ENCODE measurements at places on chromosomes 11 and 22.

GRCh38 chr11:57500515-57500914 is 15.0 kb downstream of the SLC43A1 start:
- DNase-seq, result no peak

DNA sequence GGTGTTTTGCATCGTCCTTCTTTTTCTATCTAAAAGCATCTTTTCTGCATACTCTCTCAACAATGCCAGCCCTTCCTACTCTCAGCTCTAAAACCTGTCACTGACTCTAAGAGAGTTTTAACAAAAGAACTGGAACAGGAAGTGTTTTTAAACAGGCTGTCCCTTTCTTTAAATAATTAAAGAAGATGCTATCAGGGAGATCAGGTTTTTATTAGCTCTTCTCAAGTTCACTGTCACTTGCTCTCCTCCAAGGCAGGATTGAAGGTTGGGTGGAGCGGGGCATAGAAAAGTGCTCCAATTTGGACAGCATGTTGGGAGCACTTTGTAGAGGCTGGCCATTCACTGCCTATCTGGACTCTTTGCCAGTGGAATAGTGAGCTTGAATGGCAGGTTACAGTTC is 56.4 kb upstream of the BARX2 start:
- DNase-seq, result no peak

- DNase-seq, result no peak
Observed at GRCh38 chr11:1158681-1159487, 1.1 kb downstream of the MUC5AC start.

- DNase-seq, result no peak
Observed at GRCh38 chr11:63682066-63683021, 1.0 kb downstream of the RTN3 start.

DNA sequence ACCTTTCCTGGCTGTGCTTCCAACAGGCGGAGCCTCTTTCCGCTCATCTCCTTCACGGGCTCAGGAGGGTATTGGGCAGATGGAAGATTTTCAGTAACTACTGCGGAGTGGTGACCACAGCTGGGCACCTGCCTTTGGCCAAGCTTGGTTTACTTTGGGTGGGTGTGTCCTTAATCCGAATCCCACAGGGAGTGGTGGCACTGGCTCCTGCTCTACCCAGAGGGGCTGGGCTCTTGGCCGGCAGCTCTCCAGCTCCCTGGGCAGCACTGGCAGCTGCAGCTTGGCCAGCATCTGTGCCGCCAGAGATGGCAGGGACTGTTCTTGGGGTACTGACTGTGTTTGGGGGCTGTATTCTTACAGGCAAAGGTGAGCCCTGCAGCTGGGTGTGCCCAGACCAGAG is 29.8 kb downstream of the BID start:
- no peak for DNase-seq

GRCh38 chr22:36160499-36160942 is at the start of gene APOL3:
APOL3 (minus strand) TSS chr22:36160755; CDS start chr22:36149055, 11,700 bp downstream.
- peak; percentile 45 for DNase-seq

DNA sequence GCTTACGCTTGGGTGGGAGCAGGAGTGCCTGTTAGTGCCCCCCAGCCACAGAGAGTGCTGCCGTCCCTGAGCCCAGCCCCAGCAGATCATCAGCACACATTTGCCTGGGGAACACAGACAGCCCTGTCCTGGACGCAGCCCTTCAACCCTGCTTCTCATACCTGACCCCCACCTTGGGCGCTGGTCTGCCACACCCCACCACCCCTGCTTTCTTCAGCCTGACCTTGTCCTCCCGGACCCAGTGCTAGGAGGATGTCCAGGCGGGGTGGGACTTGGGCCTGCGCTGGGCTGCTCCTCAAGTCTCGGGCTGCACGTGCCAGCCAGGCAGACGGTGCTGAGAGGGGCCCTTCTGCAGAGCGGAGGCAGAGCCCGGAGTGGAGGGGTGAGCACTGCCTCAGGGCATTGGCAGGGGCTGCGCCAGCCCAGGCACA is 119.2 kb downstream of the KCNQ1OT1 start:
- no peak for DNase-seq

DNA sequence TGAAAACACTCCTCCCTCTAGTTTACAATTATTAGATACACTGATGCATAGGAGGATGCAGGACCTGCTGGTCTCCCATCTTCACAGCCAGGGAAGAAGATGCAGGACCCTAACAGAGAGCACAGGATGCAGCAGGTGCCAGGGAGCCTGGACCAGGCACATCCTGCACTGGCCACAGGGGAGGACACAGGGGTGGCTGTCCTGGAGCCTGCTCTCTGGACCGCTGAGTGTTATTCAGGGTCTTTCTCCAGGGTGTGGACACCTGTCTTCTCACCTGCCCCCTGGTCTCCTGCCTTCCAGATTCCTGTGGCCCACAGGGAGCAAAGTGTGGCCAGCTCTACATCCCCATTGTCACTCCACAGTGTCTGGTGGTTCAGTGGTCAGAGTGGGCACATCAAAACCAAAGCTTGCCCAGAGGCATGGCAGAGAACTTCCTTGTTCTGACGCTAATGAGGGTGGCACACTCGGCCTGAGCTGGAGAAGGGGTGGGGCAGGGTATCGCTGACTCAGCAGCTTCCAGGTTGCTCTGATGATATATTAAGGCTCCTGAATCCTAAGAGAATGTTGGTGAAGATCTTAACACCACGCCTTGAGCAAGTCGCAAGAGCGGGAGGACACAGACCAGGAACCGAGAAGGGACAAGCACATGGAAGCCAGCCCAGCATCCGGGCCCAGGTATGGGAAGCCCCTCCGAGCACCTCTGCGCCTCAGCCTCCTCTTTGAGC is at the start of gene APOBEC3A:
TSS of gene APOBEC3A (plus strand) at position 564 of the 725 bp plus-strand sequence. CDS start at position 647, 83 bp downstream.
- no peak for DNase-seq

GRCh38 chr11:17859552-17859951 is 125.0 kb downstream of the KCNC1 start:
- no peak for DNase-seq

GRCh38 chr11:1387961-1388762 is 1.6 kb upstream of the BRSK2 start:
- DNase-seq, result no peak

GRCh38 chr11:34916843-34917770 is 689 bp downstream of the PDHX start:
- peak; percentile 20 for DNase-seq

DNA sequence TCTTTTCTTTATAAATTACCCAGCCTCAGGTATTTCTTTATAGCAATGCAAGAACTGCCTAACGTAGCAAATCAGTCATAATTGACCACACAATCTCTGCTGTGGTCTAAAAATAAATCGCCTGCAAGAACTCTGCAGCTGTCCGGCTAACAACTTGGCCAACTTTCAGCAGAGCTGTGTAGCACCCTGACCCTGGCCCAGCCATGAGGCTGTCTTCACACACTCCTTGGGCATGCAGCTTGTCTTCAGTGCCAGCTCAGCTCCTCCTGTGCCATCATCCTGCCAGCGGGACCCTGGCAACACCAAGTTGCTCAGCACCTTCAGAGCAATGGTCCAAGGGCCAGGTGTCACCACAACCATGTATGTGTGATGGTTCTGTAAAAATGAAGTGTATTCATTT is 355.6 kb downstream of the OPCML start:
- peak; percentile 21 for DNase-seq

- DNase-seq, result peak; percentile 74
Observed at GRCh38 chr11:106156290-106156937, 79.0 kb downstream of the AASDHPPT start.

DNA sequence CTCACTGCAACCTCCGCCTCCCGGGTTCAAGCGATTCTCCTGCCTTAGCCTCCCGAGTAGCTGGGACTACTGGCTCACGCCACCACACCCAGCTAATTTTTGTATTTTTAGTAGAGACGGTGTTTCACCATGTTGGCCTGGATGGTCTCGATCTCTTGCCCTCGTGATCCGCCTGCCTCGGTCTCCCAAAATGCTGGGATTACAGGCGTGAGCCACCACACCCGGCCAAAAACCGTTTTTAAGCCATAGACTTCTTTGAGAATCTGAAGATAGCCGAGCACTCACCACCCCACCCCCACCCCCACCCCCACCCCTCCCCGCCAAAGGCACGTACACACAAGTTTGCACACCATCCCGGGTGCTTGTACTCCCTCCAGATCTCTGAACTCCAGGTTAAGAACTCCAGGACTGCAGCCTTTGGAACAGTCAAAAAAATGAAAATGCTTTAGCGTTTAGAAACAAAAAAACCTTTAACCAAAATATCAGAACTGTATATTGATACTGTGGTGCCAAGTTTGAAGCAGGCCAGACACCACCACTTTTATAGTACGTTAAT is 1.5 kb downstream of the CRKL start:
- no peak for DNase-seq

DNA sequence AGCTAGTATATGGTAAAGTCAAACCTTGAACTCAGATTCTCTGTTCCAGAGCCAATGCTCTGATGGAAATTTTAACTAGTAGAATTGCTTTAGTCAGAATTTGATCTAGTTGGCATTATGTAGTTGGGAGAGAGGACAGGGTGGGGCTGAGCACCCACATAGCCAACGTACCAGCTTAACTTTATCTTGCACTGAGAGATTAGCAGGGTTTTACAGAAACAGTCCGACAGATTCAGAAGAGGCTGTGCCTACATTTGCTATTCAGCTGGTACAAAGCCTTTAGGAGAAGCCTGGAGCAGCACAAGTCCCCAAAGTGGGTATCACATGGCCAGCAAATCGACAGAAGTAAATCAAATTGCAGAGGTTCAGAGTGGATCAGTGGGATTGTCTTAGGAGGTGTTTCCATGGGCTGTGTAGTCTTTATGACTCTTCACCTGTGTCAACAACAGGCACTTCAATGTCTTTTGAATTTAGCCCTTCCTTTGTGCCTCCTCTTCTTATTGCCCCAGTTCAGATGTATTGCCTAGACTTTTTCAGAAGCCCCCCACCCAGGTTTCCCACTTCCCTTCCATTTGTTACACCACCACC is 7.3 kb upstream of the CSRP3 start:
- no peak for DNase-seq

DNA sequence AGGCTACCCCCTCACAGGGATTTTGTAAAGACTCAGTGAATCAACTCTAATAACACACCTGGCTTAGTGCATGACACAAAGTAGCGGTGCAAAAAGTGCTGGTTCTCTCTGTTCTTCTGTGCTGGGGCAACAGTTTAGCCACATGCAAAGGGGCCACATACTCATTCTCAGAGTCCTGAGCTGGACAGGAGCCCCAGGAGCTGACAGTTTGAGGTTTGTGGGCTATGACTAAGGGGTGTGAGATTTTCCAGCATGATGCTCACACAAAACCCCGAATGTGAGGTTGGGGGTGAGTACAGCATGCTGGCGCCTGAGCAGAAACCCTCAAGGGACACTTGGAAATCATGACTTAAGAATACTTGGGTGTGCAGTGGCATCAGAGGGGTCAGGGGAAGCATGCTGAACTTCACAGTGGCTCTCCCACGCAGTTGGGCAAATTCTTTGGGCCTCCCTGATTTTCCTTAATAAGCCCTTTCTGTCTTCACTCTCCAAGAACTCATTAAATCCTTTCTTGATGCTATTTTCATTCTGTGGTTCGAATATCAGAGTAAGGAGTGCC is 31.0 kb downstream of the TMPRSS5 start:
- DNase-seq, result no peak

DNA sequence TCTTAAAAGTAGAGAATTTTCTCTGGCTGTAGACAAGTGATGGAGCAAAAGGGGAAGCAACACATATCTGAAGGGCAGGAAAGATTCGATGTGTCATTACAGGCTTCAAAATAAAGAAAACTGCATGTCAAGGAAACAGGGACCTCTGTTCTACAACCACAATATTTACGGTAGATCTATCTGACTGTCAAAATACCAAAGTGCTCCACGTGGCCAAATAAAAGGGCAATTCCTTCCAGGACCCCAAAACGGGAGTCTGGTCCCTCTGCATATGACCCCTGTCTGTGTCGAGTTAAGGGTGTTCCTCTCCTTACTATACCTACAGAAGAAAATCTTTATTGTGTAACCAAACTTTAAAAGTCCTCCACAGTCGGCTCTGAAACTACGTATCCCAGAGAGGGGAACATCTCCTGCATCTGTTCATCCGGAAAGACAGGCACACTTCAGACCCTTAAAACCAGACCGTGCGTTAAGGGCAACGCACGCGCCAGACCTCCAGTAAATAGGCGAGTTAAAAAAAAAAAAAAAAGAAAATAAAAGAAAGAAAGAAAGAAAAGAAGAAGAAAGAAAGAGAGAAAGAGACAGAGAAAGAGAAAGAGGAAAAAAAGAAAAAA is 756 bp downstream of the CLNS1A start:
- DNase-seq, result peak; percentile 27

- peak; percentile 95 for DNase-seq
Observed at GRCh38 chr22:32622004-32622743, 147.6 kb downstream of the FBXO7 start.

DNA sequence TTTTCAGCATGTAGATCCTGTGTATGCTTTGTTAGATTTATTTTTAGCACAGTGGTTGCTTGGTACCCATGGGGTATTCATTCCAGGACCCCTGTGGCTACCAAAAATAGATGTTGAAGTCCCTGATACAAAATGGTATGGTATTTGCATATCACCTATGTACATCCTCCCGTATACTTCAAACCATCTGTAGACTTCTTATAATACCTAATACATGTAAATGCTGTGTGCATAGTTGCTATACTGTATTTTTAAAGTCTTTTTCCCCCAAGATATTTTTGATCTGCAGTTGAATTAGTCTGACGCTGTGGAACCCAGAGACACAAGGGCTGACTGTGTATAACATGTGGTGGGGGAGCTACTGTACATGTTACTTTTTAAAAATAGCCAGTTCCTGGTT is 101.1 kb downstream of the ATXN10 start:
- no peak for DNase-seq

DNA sequence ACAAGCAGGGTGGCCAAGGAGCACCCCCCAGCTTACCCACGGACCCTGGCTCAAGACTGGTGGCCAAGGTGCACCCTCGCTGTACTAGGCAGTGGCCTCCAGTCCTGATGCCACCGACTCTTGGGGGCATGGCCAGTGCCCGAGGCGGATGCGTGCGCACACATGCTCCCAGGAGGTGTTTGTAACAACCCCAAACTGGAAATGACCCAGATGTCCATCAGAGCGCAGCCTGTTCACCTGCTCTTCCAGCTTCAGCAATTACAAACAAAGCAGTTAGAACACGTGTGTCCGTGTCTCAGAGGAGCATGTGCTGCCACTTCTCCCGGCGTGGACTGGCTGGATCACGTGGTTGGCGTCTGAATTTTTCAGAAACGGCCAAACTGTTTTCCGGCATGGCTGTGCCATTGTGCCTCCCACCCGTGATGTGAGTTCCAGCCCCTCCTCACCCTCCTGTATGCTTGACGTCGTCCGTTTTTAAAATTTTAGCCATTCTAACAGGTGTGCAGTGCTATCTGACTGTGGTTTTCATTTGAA is 7.1 kb upstream of the MUC6 start:
- no peak for DNase-seq

GRCh38 chr11:75273411-75274391 is 33.1 kb downstream of the TPBGL start:
- no peak for DNase-seq
